Activated CD4-positive, alpha-beta memory T cell treated with anti-CD3 and anti-CD28 coated beads, Interleukin-2, amount 10 ng/mL, durations not matched to agents 7 days and 5 days (primary cell): ENCODE measurements at places on chromosomes 4 and X.
A peak's percentile ranks its signal among the peaks of the same experiment; 100 is the strongest.

GRCh38 chr4:122873821-122874593, 47.4 kb downstream of the FGF2 start:
- peaks cover under 1% of the 10 kb centered on the region for H3K4me1 ChIP-seq
- H3K36me3 ChIP-seq: no peaks in the 10 kb centered on the region
- H3K27ac ChIP-seq: no peak overlapping the region
- no peak for DNase-seq
- H3K27me3 ChIP-seq: peaks cover 36% of the 10 kb centered on the region

GRCh38 chrX:2595258-2595657, 94.5 kb upstream of the DHRSX start:
- no peaks in the 10 kb centered on the region for H3K27me3 ChIP-seq
- H3K4me3 ChIP-seq: no peak overlapping the region
- peaks cover 14% of the 10 kb centered on the region for H3K4me1 ChIP-seq
- H3K36me3 ChIP-seq: peaks cover 12% of the 10 kb centered on the region
- DNase-seq: no peak

- H3K4me1 ChIP-seq: no peaks in the 10 kb centered on the region
- no peak overlapping the region for H3K4me3 ChIP-seq
- DNase-seq: no peak
- H3K27me3 ChIP-seq: no peaks in the 10 kb centered on the region
- no peaks in the 10 kb centered on the region for H3K36me3 ChIP-seq
- H3K27ac ChIP-seq: no peak overlapping the region
These were observed 59.8 kb upstream of the GPM6B start for GRCh38 chrX:13876652-13877051.

DNA sequence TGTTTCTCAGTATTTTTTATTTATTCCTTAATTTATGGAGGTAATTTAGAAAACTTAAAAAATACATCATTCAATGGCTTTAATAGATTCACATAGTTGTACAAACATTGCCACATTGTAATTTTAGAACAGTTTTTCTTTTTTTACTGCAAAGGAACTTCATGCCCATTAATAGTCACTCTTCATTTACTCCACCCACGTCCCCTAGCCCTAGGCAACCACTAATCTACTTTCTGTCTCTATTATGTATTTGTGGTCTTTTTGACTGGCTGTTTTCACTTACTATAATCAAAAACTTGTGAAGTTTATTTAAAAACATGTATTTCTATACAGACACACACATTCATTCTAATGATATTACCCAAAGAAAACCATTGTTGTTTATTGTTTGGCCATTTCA, 664.8 kb downstream of the GRID2 start:
- H3K27ac ChIP-seq: no peak overlapping the region
- no peaks in the 10 kb centered on the region for H3K36me3 ChIP-seq
- no peaks in the 10 kb centered on the region for H3K27me3 ChIP-seq
- DNase-seq: no peak

DNA sequence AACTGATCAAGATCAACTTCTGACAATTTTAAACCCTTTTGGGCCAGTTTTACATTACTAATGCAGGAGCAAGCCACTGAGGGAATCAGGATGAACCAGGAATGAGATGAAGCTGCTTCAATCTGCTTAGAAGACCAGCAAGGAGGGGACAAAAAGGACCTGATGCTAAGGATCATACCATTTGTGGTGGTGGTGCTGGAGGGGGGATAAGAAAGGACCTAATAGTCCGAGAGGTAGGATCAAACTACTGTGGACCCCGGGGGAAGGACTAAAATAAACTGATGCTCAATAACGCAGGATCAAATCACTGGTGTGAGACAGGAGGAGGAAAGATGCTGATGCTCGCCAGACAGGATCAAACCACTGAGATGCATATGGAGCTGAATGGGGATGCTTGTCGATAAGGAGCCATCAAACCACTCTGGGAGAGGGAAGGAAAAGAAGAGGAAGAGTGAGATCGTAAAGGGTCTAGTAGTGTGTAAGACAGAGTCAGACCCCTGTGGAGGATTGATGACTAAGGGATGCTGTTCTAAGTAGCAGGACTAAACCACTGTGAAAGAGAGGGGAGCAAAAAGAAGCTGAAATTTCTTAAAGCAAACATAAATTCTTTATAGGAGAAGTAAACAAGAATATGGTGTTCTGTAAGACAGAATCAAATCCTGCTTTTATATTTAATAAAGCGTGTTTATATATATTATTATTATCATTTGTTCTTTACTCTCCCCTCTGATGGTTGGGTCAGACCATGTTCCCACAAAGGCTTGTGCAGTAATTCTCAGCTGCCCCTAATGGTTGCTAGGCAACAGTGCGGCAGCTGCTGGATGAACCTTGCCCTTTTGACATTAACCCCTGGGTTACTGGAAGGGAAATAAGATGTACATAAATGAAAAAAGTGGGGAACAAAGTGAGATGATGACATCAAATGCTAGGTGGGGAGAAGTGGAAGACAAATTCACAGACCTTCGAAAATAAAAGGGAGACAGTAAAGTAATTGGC, 432.5 kb upstream of the FGF16 start:
- no peaks in the 10 kb centered on the region for H3K36me3 ChIP-seq
- H3K27ac ChIP-seq: no peak overlapping the region
- H3K4me3 ChIP-seq: no peak overlapping the region
- DNase-seq: no peak
- H3K4me1 ChIP-seq: no peaks in the 10 kb centered on the region
- no peaks in the 10 kb centered on the region for H3K27me3 ChIP-seq

DNA sequence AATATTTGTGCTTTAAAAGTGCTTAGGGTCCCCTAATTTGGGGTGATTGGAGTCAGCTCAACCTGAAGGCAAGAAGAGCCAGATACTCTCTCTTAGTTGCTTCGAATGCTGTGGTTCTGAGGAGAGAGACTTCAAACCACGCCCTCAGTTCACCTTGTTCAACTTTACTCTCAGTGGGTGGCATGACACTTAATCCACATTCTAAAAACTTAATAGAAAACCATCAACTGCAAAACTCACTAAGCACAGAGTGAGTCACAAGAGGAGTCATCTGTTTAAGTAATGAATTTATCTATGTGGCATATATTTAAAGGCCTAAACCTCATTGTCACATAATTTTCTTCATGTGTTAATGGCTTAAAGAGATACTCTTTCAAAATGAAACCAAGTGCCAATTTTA, 99.5 kb upstream of the SLC4A4 start:
- H3K27ac ChIP-seq: no peak overlapping the region
- H3K27me3 ChIP-seq: peaks cover 3% of the 10 kb centered on the region
- no peak for DNase-seq
- H3K4me1 ChIP-seq: no peaks in the 10 kb centered on the region
- H3K36me3 ChIP-seq: no peaks in the 10 kb centered on the region

GRCh38 chr4:15649914-15650545, 5.1 kb downstream of the FBXL5 start:
- peak; percentile 66 for DNase-seq
- H3K36me3 ChIP-seq: peaks cover 6% of the 10 kb centered on the region
- no peaks in the 10 kb centered on the region for H3K27me3 ChIP-seq
- H3K4me3 ChIP-seq: no peak overlapping the region
- H3K27ac ChIP-seq: peak overlapping the region; percentile 17

- H3K4me3 ChIP-seq: peak overlapping the region; percentile 56
- peaks cover 5% of the 10 kb centered on the region for H3K36me3 ChIP-seq
- H3K4me1 ChIP-seq: peaks cover 17% of the 10 kb centered on the region
- peak; percentile 69 for DNase-seq
- H3K27me3 ChIP-seq: no peaks in the 10 kb centered on the region
These were observed 39.6 kb downstream of the CLCN3 start for GRCh38 chr4:169659716-169660670.

- DNase-seq: no peak
- peaks cover 7% of the 10 kb centered on the region for H3K27me3 ChIP-seq
- no peaks in the 10 kb centered on the region for H3K4me1 ChIP-seq
- no peak overlapping the region for H3K27ac ChIP-seq
- H3K36me3 ChIP-seq: no peaks in the 10 kb centered on the region
These were observed 100.9 kb upstream of the TBC1D9 start for GRCh38 chr4:140857111-140857510.

GRCh38 chr4:126753592-126753991, 879.2 kb upstream of the INTU start:
- no peak for DNase-seq
- no peak overlapping the region for H3K27ac ChIP-seq
- H3K36me3 ChIP-seq: no peaks in the 10 kb centered on the region
